ENCODE measurements at places on chromosomes 4 and X.

GRCh38 chr4:186762361-186762760 lies 38.7 kb upstream of the FAT1 start:
- DNase-seq, result no peak

GRCh38 chrX:100584611-100585010 lies at the start of gene TNMD:
TNMD (plus strand) TSS chrX:100584936; CDS start chrX:100585019, 83 bp downstream.
- DNase-seq, result no peak

DNA sequence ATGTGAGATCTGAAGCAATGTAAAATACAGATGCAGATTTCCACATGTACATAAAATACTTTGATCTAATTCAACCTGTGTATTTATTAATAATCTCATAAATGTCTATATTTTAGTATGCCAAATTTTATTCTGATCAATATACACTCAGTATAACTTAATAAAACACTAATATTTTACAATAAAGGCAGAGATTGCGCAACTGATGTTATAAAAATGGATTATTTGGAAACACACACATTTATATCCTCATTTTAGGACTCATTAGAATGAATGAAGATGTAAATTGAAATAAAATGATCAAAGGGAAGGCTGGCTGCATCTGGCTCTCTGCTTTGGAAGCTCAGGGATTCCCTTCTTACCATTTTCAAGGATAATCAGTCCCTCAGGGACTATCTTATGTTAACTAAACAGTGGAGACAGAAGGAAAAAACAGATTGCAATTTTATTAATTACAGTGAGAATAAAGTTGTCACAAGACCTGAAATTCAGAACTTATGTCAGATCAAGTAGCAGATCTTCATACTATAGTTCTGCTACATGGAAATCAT lies 900.9 kb upstream of the EPHA5 start:
- DNase-seq, result no peak

DNA sequence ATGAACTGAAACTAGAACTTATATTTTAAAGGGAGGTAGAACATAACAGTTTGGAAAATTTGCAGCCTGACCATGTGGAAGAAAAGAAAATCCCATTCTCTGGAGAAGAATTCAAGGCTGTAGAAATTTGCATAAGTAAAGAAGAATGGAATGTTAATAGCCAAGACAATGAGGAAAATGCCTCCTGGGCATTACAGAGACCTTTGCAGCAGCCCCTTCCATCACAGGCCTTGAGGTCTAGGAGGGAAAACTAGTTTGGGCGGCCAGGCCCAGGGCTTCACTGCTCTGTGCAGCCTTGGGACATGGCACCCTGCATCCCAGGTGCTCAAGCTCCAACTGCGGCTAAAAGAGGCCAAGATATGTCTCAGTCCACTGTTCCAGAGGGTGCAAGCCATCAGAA lies 1506.8 kb downstream of the PCDH18 start:
- DNase-seq, result no peak

DNA sequence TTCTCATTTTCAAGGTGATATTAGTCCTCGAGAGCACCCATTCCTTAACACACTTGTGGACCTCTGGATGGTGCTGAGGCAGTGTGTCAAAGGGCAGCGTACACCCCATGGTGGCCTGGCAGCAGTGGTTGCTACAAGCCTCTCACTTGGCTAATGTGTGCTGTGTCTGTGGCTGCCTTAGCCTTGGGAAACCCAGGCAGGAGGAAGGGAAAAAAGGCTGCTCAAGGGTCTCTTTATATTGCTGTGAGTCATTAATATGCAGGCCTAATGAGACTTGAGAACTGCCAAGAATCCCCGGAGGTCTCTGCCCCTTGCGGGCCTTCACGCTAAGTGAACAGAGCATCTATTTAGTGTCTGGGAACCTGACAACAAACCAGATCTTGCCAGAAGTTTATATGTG lies 7.0 kb downstream of the PCDH10 start:
- DNase-seq, result no peak

GRCh38 chr4:181807771-181808170 lies 435.4 kb upstream of the TENM3 start:
- no peak for DNase-seq

GRCh38 chr4:16524406-16524805 lies 298.1 kb upstream of the TAPT1 start:
- no peak for DNase-seq
